ENCODE measurements at places on chromosomes 13 and 19. TPM values are rescaled to one million over a fixed set of nuclear protein-coding genes. Genes with fewer than 3 reads are reported as not detected.

Gene AP1M2
- 40.2 TPM for total RNA-seq

Gene LILRA1
- total RNA-seq = 2.1 TPM

Gene IZUMO2
- not detected for total RNA-seq

DNA sequence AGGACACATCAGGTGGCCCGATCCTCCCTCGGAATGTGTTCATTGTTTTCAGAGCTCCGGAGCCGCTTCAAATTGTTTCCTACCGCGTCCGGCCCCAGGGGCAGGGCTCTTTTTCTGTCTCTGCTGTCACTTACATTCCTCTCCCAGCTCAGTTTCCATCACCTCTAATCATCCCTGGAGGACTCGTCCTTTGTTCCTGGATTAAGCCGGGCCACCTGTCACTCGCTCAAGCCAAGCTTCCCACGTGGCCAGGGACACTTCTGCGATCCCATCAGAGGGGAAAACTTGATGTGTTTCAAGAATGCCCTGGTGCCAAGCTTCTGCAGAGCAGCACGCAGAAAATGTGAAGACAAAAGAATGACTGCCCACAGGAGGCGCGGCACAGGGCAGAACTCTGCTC is 13.5 kb downstream of the IL17D start:
- H3K36me3 ChIP-seq = no peaks in the 10 kb centered on the region
- H3K4me3 ChIP-seq = no peak overlapping the region
- no peak overlapping the region for H3K27ac ChIP-seq
- H3K27me3 ChIP-seq = no peaks in the 10 kb centered on the region
- no peak for DNase-seq
- H3K4me1 ChIP-seq = peaks cover 9% of the 10 kb centered on the region

GRCh38 chr19:45591638-45592005 is 7.0 kb upstream of the OPA3 start:
- DNase-seq = no peak
- peaks cover 5% of the 10 kb centered on the region for H3K27me3 ChIP-seq
- H3K4me3 ChIP-seq = no peak overlapping the region
- no peaks in the 10 kb centered on the region for H3K4me1 ChIP-seq
- no peaks in the 10 kb centered on the region for H3K36me3 ChIP-seq

- DNase-seq = no peak
- H3K27me3 ChIP-seq = no peaks in the 10 kb centered on the region
- no peaks in the 10 kb centered on the region for H3K4me1 ChIP-seq
- H3K27ac ChIP-seq = no peak overlapping the region
Measured at GRCh38 chr13:99386911-99387788, 80.0 kb upstream of the GPR183 start.

- DNase-seq = peak; percentile 59
- H3K27me3 ChIP-seq = no peaks in the 10 kb centered on the region
- peaks cover 24% of the 10 kb centered on the region for H3K4me1 ChIP-seq
- no peak overlapping the region for H3K27ac ChIP-seq
Measured at GRCh38 chr13:21897161-21897560, 226.3 kb downstream of the FGF9 start.
